ENCODE measurements at places on chromosomes 11 and 22. TPM values are rescaled to one million over a fixed set of nuclear protein-coding genes. Genes with fewer than 3 reads are reported as not detected.

GRCh38 chr11:65107078-65107477, 4.6 kb upstream of the TM7SF2 start:
- no peak for DNase-seq
- H3K4me1 ChIP-seq, result peaks cover 24% of the 10 kb centered on the region
- H3K27me3 ChIP-seq, result no peaks in the 10 kb centered on the region
- no peak overlapping the region for H3K4me3 ChIP-seq
- H3K36me3 ChIP-seq, result peaks cover 30% of the 10 kb centered on the region

DNA sequence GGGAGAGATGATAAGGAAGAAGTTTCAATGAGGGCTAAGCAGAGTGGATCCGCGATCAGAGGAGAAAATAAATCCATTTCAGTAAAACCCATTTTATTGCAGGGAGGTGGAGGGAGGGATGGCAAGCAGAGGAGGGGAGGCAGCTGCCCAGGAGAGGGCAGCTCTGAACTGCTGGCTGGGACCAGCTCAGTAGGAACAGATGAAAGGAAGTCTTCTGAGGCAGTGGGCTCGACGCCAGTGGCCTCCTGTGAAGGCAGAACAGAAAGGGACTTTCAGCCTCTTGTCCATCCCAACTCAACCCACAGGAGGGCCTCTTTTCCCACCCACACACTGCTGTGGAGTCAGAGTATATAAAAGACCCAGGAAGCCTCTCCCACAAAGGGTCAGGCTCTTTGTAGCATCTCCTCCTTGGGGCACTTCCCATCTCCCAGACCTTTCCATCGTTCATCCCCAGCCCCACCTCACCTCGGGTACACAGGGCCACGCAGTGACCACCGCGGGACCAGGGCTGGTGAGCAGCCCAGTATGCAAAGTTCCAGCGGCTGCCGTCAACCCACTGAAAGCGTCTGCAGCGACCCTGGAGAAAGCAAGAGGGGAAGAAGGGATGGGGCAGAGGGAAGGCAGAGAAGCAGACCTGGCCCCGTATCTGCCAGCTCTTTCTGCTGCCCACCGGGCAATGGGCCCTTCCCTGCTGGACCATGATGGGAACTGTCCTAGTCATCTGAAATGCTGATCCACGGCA, 3.0 kb downstream of the PRG2 start:
- H3K27me3 ChIP-seq, result no peaks in the 10 kb centered on the region
- H3K4me3 ChIP-seq, result no peak overlapping the region
- H3K27ac ChIP-seq, result no peak overlapping the region
- no peak for DNase-seq
- H3K4me1 ChIP-seq, result no peaks in the 10 kb centered on the region

GRCh38 chr11:120660024-120660565, 148.5 kb downstream of the GRIK4 start:
- H3K27ac ChIP-seq, result no peak overlapping the region
- peaks cover 6% of the 10 kb centered on the region for H3K27me3 ChIP-seq
- DNase-seq, result no peak
- no peak overlapping the region for H3K4me3 ChIP-seq

DNA sequence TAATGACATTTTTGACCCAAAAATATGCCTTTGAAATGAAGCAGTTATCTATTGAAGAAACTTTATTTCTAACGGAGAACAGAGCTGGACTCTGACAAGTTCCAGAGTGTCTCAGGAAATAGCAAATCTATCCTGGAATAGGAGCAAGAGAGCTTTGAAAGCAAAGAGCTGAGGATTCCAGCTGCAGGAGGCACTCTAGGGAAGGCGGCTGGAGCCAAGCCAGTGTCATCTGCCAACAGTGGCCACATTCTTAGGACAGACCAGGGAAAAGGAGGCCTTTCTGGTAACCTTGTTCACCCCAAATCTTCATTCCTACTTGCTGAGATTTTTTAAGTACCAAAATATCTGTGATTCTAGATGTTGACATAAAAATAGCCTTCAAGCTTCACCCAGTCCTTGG, 493.5 kb upstream of the B3GAT1 start:
- no peak for DNase-seq
- no peak overlapping the region for H3K27ac ChIP-seq
- H3K36me3 ChIP-seq, result no peaks in the 10 kb centered on the region
- no peaks in the 10 kb centered on the region for H3K4me1 ChIP-seq
- H3K4me3 ChIP-seq, result no peak overlapping the region
- H3K27me3 ChIP-seq, result no peaks in the 10 kb centered on the region

DNA sequence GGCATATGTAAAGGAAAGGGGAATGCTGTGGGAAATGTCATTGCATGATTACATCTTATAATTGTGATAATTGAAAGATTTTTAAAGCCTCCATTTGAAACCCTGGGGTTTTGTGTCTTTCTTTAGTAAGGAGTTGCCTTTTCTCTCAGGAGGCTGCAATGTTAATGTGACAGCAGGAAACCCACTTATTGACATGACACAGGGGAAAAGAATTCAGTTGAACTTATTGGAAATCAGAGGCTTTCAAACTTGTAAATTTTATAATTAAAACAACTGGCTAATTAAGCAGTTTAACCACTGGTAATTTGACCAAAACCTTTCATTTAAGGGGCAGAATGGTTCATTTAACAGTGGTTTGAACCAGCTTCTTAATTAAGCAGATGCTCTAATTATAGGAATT, 31.2 kb downstream of the MRPL48 start:
- H3K27ac ChIP-seq, result no peak overlapping the region
- H3K4me3 ChIP-seq, result no peak overlapping the region
- H3K36me3 ChIP-seq, result peaks cover 3% of the 10 kb centered on the region
- no peaks in the 10 kb centered on the region for H3K4me1 ChIP-seq
- no peak for DNase-seq
- no peaks in the 10 kb centered on the region for H3K27me3 ChIP-seq

GRCh38 chr22:24137595-24137994, 43.7 kb upstream of the SUSD2 start:
- no peak overlapping the region for H3K27ac ChIP-seq
- peaks cover 51% of the 10 kb centered on the region for H3K36me3 ChIP-seq
- DNase-seq, result no peak
- no peak overlapping the region for H3K4me3 ChIP-seq
- H3K4me1 ChIP-seq, result peaks cover 29% of the 10 kb centered on the region
- H3K27me3 ChIP-seq, result no peaks in the 10 kb centered on the region

GRCh38 chr11:119315131-119316015, 1.6 kb downstream of the MCAM start:
- no peaks in the 10 kb centered on the region for H3K36me3 ChIP-seq
- peaks cover 1% of the 10 kb centered on the region for H3K4me1 ChIP-seq
- H3K27ac ChIP-seq, result no peak overlapping the region
- no peak for DNase-seq
- peaks cover 25% of the 10 kb centered on the region for H3K27me3 ChIP-seq

GRCh38 chr11:66363187-66363601, 8.4 kb downstream of the SLC29A2 start:
- no peak overlapping the region for H3K27ac ChIP-seq
- no peak overlapping the region for H3K4me3 ChIP-seq
- H3K36me3 ChIP-seq, result peaks cover 13% of the 10 kb centered on the region

- no peaks in the 10 kb centered on the region for H3K27me3 ChIP-seq
- H3K27ac ChIP-seq, result no peak overlapping the region
- H3K4me1 ChIP-seq, result peaks cover 39% of the 10 kb centered on the region
- H3K36me3 ChIP-seq, result peaks cover 33% of the 10 kb centered on the region
- no peak overlapping the region for H3K4me3 ChIP-seq
- DNase-seq, result no peak
These were observed 1.1 kb downstream of the EED start for GRCh38 chr11:86245369-86246292.

DNA sequence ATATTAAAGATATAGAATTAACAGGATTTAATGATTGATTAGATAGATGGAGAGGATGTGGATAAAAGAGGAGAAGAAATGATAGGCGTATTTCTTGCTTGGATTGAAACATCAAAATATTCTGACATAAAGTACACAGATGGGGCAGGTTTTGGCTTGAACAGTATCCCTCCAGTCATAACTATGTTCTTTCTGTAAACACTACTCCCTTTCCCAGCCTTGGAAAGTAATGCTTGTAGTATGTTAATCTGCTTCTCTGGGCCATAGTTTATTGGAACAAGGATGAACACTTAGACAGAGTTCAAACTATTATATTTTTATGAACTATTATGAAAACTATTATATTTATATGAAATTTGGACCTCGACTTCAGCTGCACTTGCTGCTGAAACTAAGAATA, 419.2 kb downstream of the AASDHPPT start:
- no peaks in the 10 kb centered on the region for H3K27me3 ChIP-seq
- H3K36me3 ChIP-seq, result no peaks in the 10 kb centered on the region
- H3K27ac ChIP-seq, result no peak overlapping the region
- no peak overlapping the region for H3K4me3 ChIP-seq
- no peak for DNase-seq

DNA sequence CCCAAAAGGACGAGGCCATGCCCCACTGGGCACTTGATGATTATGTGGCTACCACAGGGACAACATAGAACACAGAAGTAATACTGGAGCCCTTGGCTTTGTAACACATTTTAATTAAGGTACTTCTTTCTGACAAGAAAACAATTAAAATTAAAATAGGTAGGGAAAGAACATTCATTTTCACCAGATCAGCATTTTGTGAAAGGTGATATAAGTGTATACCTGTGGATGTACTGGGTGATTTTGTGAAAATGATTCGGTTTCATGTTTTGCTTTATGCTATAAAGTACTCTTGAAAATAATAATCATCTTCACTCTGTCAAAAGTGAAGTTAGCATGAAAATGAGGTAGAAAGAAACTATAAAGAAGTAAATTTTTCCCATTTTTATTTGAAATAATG, 876 bp downstream of the MS4A12 start:
- H3K27me3 ChIP-seq, result peaks cover 15% of the 10 kb centered on the region
- H3K36me3 ChIP-seq, result no peaks in the 10 kb centered on the region
- H3K4me1 ChIP-seq, result no peaks in the 10 kb centered on the region
- no peak for DNase-seq
- no peak overlapping the region for H3K27ac ChIP-seq

GRCh38 chr11:38796281-38796680, 2198.2 kb upstream of the RAG2 start:
- no peak overlapping the region for H3K4me3 ChIP-seq
- no peaks in the 10 kb centered on the region for H3K4me1 ChIP-seq
- no peak overlapping the region for H3K27ac ChIP-seq
- DNase-seq, result no peak
- H3K36me3 ChIP-seq, result no peaks in the 10 kb centered on the region

DNA sequence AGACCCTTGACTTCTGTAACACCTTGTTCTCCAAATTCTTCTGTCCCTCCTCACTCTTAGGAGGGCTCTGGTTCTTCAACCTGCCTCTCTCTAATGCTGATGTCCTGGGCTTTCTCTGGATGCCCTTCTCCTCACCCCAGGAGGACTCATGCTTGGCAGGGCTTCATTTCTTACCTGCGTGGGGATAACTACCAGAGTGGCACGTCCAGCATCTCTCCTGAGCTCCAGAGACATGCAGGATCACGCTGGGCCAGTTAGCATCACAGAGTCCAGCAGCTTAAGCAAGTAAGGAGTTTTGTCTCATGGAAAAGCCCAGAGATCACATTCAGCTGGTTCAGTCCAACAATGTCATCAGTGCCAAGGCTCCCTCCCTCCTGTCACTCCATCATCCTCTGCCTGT, 36.4 kb downstream of the RTL6 start:
- H3K27ac ChIP-seq, result no peak overlapping the region
- DNase-seq, result no peak
- peaks cover 3% of the 10 kb centered on the region for H3K36me3 ChIP-seq

- peaks cover 14% of the 10 kb centered on the region for H3K36me3 ChIP-seq
- DNase-seq, result no peak
- H3K27me3 ChIP-seq, result no peaks in the 10 kb centered on the region
- no peak overlapping the region for H3K27ac ChIP-seq
These were observed 10.2 kb downstream of the SIRT3 start for GRCh38 chr11:225734-226453.

- no peak for DNase-seq
- H3K27ac ChIP-seq, result no peak overlapping the region
- no peaks in the 10 kb centered on the region for H3K27me3 ChIP-seq
- no peak overlapping the region for H3K4me3 ChIP-seq
- H3K4me1 ChIP-seq, result peaks cover 2% of the 10 kb centered on the region
These were observed 101.7 kb upstream of the GRAMD1B start for GRCh38 chr11:123328281-123328867.

GRCh38 chr11:108985236-108985944, 320.5 kb downstream of the DDX10 start:
- no peak overlapping the region for H3K27ac ChIP-seq
- H3K4me3 ChIP-seq, result no peak overlapping the region

DNA sequence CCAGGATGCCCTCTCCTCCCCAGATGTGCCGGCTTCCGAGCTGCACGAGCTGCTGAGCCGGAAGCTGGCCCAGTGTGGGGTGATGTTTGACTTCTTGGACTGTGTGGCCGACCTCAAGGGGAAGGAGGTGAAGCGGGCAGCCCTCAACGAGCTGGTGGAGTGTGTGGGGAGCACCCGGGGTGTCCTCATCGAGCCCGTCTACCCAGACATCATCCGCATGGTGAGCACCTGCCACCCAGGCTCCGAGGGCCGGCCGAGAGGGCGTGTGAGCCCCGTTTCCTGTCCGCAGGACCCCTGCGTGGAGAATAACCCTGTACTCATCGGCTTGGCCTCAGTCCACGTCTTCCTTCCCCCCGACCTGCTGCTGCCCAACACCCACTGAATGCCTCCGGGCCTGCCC, 2.2 kb downstream of the PPP2R5B start:
- no peak for DNase-seq
- no peak overlapping the region for H3K27ac ChIP-seq
- peaks cover 18% of the 10 kb centered on the region for H3K36me3 ChIP-seq
- H3K4me3 ChIP-seq, result peak overlapping the region; percentile 38
- no peaks in the 10 kb centered on the region for H3K27me3 ChIP-seq

DNA sequence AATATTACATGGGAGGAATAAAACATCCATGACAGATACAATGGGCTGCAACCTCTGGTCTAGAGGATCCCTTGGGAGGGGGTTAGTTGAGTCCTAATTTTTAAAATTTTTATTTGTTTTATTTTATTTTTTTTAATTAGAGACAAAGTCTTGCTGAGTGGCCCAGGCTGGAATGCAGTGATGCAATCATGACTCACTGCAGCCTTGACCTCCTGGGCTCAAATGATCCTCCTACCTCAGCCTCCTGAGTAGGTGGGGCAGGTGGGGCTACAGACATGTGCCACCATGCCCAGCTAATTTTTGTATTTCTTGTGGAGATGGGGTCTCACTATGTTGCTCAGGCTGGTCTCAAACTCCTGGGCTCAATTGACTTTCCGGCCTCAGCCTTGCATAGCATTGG, 43.1 kb downstream of the FDX1 start:
- H3K27ac ChIP-seq, result no peak overlapping the region
- H3K36me3 ChIP-seq, result peaks cover 19% of the 10 kb centered on the region
- no peaks in the 10 kb centered on the region for H3K27me3 ChIP-seq
- peaks cover 17% of the 10 kb centered on the region for H3K4me1 ChIP-seq
- no peak for DNase-seq

GRCh38 chr22:47797342-47797945, 1035.0 kb downstream of the TBC1D22A start:
- H3K4me1 ChIP-seq, result no peaks in the 10 kb centered on the region
- H3K4me3 ChIP-seq, result no peak overlapping the region
- DNase-seq, result no peak
- H3K27ac ChIP-seq, result no peak overlapping the region
- no peaks in the 10 kb centered on the region for H3K36me3 ChIP-seq

The FLRT1 gene
- not detected for total RNA-seq

The NLRP10 gene
- total RNA-seq, result not detected

The CYB5R2 gene
- 4.5 TPM for total RNA-seq

The TREH gene
- not detected for total RNA-seq

The OR51T1 gene
- total RNA-seq, result not detected

The CD3G gene
- total RNA-seq, result 139 TPM

The YPEL1 gene
- total RNA-seq, result 1.5 TPM

The SCN3B gene
- total RNA-seq, result not detected

Data from activated T-helper 2 cell treated with anti-CD3 and anti-CD28 coated beads, Interferon-gamma antibody, Interleukin-2, Interleukin-4, amounts not matched to agents 10 μg/mL and 5 μg/mL and 100 μg/mL, durations not matched to agents 14 hours and 24 hours and 36 hours (primary cell).